ENCODE measurements at places on chromosomes 1 and 21.

GRCh38 chr1:5551274-5551975 is 440.8 kb downstream of the NPHP4 start:
- no peak for DNase-seq

GRCh38 chr1:39959651-39960333 is 4.8 kb downstream of the MFSD2A start:
- DNase-seq = no peak

DNA sequence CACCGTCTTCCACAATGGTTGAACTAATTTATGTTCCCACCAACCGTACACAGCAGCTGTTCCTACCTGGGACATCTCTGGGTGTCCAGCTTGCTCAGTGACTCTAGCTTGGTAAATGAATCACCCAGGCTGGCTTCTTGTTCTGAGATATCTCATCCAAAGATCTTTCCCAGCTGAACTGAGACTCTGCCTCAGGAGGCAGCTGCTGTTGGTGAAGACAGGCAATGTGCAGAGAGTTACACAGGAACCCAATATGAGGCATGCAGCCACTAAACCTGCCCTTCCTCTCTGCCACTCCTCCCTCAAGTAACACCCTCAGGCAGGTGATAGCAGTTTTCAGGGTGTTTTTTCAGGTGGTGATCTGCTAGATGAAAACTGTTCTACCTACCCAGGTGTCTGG is 14.0 kb upstream of the FOXO6 start:
- DNase-seq = no peak

- DNase-seq = no peak
These were observed 9.3 kb downstream of the TMEM39B start for GRCh38 chr1:32082022-32082421.

- peak; percentile 36 for DNase-seq
These were observed 104.8 kb downstream of the OMA1 start for GRCh38 chr1:58441699-58442098.

Measured in GM04504 (cell line).